RPMI7951 (cell line): ENCODE measurements at places on chromosomes 1 and 21.
A peak's percentile ranks its signal among the peaks of the same experiment; 100 is the strongest.

- DNase-seq, result no peak
Observed at GRCh38 chr1:30872948-30873263, 35.7 kb downstream of the SDC3 start.

GRCh38 chr1:115275216-115275615, 62.8 kb downstream of the NGF start:
- DNase-seq, result no peak

DNA sequence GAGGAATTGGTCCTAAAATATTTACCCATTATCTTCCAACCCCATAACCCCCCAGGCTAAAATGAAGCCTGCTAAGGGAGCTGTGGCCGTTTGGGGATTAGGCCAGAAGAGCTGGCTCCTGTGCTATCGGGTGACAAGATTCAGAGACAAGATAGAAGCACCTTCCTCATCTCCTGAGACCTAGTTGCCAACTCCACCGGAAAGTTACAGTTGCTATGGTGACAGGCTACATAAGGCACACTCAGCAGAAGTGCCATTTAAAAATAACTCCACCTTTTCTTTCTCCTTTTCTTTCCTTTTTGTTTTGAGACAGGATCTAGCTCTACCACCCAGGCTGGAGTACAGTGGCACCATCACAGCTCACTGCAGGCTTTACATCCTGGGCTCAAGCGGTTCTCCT, 43.6 kb upstream of the ROR1 start:
- peak; percentile 81 for DNase-seq

DNA sequence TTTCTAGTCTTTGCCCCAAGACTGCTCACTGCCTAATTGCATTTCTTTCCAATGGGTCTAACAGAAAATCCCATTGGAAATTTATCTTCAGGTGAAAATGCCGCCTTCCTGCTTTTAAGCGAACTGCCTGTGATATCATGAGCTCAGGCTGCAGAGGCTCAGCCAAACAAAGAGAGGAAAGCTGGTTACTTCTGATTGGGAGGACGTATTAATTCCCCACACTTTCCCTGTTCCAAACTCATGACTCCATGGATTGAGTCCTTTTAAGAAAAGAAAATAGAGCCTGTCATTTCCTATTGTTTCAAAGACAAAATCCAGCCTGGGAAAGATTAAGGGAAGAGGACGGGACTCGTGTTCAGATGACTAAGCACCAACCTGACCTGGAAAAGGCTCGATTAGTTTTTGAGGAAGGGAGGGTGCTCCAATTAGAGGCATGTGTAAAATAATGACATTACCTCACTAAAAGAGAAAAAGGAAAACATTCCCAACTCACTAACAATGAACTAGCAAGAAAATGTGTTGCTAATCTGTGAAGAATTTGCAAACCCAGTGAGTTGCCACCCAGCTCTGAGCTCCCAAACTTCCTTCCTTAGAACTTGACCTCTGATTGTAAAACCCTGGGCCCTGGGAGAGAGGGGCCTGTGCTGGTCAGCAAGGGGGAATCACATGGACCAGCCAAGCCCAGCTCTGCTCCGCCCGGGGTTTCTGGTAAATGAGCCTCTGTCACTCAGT, 61.2 kb downstream of the TCP10L start:
- DNase-seq, result peak; percentile 57

- no peak for DNase-seq
Observed at GRCh38 chr1:200075522-200075921, 48.0 kb downstream of the NR5A2 start.

DNA sequence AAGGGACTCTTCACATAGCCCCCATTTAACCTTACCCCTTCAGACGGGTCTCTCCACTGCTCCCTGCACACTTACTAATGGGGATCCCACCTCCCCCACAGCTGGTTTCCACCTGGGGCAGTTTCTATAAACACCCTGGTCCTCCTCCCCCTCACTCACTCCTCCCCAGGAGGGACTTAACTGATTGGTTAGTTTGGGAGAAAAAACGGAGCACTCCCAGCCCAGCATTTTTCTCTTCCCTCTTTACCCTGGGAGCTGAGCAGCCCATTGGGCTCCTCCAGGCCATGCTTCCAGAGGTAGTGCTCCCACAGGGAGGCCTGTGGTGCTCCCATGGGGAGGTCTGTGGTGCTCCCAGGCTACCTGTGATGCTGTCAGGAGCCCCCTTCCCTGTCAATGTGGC, 93.7 kb downstream of the MIS18A start:
- no peak for DNase-seq

- no peak for DNase-seq
Observed at GRCh38 chr1:160082487-160082886, 1.1 kb downstream of the KCNJ9 start.

- no peak for DNase-seq
Observed at GRCh38 chr1:87706203-87706602, 377.5 kb downstream of the LMO4 start.

- DNase-seq, result no peak
Observed at GRCh38 chr21:42063191-42063570, 7.9 kb upstream of the UMODL1 start.

- peak; percentile 23 for DNase-seq
Observed at GRCh38 chr1:228487336-228488124, at the start of gene RNF187. Gene RNF187, plus strand, starts transcription at chr1:228487382.

GRCh38 chr1:52947490-52947889, 20.4 kb downstream of the SCP2 start:
- DNase-seq, result no peak

DNA sequence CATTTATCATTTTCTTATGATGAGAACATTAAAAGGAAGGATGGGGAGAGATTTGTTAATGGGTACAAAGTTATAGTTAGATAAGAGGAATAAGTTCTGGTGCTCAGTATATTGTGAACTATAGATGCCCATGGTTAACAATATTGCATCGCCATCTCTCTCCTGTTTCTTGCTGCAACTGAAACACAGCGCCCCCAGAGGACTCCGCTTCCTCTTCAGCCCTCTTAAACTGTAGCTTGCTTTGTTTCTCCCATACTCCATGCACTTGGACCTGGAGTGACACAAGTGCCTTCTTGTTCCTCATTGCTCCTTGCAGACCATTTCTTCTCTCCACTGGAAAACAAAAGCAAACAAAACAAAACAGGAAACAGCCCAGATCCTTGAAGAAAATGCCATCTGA, 70.1 kb upstream of the NTPCR start:
- peak; percentile 45 for DNase-seq

GRCh38 chr21:33264561-33264960, 1.6 kb upstream of the IL10RB start:
- DNase-seq, result no peak

- peak; percentile 89 for DNase-seq
Observed at GRCh38 chr1:31788138-31788824, 24.1 kb upstream of the ADGRB2 start.

- no peak for DNase-seq
Observed at GRCh38 chr1:76137746-76138145, 63.2 kb downstream of the ST6GALNAC3 start.
